Activated CD4-positive, alpha-beta memory T cell treated with anti-CD3 and anti-CD28 coated beads, Interleukin-2, amount 10 ng/mL, durations not matched to agents 7 days and 5 days (primary cell): ENCODE measurements at places on chromosomes 4 and X. TPM values are rescaled to one million over a fixed set of nuclear protein-coding genes. Genes with fewer than 3 reads are reported as not detected.

DNA sequence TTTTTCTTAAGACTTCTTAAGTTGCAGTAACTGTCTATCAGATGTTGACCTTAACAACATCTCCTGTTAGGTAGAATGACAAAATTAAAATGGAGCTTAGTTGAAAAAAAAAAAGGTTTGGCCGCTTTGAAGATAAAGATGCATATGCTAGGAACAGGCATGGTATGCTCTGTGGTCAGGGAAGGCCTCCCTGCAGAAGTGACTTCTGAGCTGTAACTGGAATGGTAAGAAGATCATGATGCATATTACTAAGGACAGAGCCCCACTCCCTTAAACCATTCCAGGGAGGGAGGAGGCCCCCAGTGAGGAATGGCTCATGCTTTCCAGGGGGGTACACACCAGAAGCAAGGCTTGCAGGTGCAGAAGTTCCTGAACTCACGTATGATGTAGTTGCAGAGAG, 43.7 kb downstream of the PDLIM5 start:
- H3K27me3 ChIP-seq: no peaks in the 10 kb centered on the region
- H3K4me3 ChIP-seq: no peak overlapping the region
- no peak overlapping the region for H3K27ac ChIP-seq
- DNase-seq: no peak

- no peaks in the 10 kb centered on the region for H3K4me1 ChIP-seq
- DNase-seq: no peak
- H3K36me3 ChIP-seq: no peaks in the 10 kb centered on the region
- H3K27me3 ChIP-seq: no peaks in the 10 kb centered on the region
- H3K4me3 ChIP-seq: no peak overlapping the region
- H3K27ac ChIP-seq: no peak overlapping the region
Observed at GRCh38 chr4:170581322-170581721, 491.6 kb upstream of the AADAT start.

- H3K4me1 ChIP-seq: no peaks in the 10 kb centered on the region
- H3K27ac ChIP-seq: no peak overlapping the region
- no peaks in the 10 kb centered on the region for H3K36me3 ChIP-seq
Observed at GRCh38 chr4:174451718-174452296, 70.5 kb downstream of the HPGD start.

DNA sequence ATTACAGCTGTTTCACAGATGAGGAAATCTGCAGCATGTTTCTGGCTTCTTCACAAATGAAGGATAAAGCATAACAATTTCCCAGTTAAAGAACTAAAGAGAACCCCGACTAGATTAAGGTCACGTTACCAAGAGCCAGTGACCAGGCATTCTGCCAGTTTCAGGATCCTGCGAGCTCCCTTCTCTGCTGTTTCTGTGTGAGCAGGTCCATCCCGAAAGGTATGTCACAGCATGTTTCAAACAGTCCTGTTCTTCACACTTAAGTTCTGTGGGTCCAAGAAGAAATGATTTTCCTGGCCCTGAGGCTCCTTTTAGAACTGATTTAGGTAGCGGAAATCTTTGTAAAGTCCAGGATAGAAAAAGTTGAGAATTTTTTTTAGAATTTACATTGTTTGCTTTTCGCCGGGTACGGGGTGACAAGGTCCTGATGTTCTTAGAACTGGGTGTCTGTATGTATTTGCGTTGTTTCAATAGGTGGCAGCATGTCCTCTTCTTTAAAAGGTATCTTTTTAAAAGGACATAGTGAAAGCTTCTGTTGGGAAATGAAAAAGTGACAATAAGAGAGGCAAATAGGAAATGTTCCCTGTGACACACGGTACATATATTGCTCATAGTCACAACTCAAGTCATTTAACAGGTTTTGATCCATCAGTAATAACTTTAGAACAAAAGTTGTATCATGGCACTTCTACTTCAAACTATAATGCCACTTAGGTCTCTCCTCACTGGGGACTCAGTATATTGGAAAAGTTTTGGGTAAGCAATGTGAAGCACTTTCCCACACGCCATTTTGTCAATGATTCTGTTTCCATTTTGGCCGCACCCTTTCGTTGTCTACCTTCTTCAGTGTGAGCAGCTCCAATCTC, 18.4 kb downstream of the IL21 start:
- DNase-seq: no peak
- no peak overlapping the region for H3K27ac ChIP-seq
- H3K36me3 ChIP-seq: no peaks in the 10 kb centered on the region
- peaks cover 7% of the 10 kb centered on the region for H3K27me3 ChIP-seq
- H3K4me3 ChIP-seq: no peak overlapping the region

- no peaks in the 10 kb centered on the region for H3K4me1 ChIP-seq
- no peaks in the 10 kb centered on the region for H3K36me3 ChIP-seq
Observed at GRCh38 chrX:36978886-36979285, 29.3 kb upstream of the FAM47C start.

Gene CXCR3
- total RNA-seq: 84.9 TPM

Gene PAQR3
- 12.7 TPM for total RNA-seq
